ENCODE measurements at places on chromosomes 2 and 18.

GRCh38 chr18:61748004-61748403 is 144.8 kb downstream of the RNF152 start:
- DNase-seq, result no peak

- no peak for DNase-seq
These were observed 543.5 kb downstream of the METTL4 start for GRCh38 chr18:2027756-2028155.

DNA sequence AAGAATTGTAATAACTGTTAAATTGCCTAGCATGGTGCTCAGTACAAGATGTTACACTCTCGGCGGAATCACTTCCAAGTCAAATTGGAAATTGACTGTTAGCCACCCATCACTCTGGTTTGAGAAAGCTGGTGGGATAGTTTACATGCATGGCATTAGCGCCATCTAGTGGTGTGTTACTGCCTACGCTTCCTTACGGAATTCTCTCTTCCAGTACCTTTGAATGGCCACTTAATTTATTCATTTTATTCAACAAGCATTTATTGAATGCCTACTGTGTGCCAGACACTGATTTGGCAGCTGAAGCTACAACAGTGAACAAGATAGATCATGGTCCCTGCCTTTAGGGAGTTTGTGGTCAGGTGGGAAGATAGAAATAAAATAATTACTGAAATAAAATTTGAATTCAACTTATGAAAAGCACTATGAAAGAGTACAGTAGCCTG is 171.2 kb downstream of the TMEM247 start:
- DNase-seq, result peak; percentile 56

DNA sequence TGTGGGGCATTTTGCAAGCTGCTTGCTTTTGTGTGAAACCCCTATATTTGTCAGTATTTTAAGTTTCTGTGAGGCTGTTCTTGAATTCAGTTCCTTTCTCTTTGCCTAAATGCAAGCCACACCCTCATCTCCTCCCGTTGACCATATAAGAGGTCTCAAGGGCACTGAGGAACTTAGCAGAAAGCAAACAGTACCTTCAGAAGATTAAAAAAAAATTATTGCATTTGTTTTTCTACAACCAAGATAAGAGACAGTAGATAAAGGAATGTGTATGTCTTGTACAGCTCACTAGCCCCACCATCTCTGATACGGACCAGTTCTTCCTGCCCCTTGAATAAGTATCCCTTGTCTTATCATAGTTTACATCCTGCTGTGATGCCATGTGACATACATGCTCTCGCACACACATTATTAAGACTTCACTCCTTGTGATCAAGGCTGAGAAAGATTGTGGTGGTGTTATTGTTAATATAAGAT is 64.2 kb downstream of the NPAS2 start:
- no peak for DNase-seq

DNA sequence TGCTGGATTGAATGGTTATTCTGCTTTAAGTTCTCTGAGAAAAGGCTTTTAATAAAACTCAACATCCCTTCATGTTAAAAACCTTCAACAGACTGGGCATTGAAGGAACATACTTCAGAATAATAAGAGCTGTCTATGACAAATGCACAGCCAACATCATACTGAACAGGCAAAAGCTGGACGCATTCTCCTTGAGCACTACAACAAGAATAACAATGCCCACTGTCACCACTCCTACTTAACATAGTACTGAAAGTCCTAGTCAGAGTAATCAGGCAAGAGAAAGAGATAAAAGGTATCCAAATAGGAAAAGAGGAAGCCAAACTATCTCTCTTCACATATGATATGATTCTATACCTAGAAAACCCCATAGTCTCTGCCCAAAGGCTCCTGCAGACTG is 641.4 kb downstream of the IRS1 start:
- DNase-seq, result no peak

DNA sequence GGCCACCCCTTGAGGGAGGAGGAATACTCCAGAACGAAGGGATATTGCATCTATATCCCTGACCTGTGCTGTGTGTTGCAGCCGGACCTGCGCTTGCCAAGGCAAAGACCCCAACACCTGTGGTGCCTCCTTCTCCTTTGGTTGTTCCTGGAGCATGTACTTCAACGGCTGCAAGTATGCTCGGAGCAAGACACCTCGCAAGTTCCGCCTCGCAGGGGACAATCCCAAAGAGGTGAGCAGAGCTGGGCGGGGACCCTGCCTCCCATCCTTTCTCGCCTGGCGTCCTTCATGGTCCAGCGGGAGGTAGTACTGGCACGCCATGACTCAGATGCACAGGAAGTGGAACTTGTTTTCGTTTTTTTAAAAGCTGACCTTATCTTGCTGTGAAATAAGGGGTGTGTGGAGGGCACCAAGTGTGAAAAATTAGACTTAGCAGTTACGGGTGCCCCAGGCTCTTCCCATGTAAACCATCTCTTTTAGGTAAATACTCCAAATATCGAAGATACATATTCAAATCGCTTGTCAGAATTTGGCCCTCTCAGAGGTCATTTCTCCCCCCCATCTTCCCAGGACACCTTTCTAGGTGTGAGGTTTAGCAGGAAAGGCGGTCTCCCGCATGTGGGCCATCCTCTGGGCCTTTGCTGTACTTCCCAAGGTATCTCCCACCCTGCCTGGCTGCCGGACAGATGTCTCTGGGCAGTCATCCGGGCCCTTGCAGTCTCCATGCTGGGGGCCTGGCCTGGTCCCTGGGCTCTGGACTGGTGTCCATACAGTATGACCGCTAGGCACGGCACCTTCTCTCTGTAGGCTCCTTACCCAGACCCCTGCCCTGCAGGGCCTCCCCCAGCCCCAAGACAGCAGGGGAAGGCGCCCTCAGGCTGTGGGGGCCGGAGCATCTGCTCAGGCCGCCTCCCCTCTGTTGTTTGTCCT is 57.6 kb downstream of the BOLA3 start:
- DNase-seq, result no peak

- DNase-seq, result no peak
These were observed 157.1 kb upstream of the SIX2 start for GRCh38 chr2:45166229-45166890.

DNA sequence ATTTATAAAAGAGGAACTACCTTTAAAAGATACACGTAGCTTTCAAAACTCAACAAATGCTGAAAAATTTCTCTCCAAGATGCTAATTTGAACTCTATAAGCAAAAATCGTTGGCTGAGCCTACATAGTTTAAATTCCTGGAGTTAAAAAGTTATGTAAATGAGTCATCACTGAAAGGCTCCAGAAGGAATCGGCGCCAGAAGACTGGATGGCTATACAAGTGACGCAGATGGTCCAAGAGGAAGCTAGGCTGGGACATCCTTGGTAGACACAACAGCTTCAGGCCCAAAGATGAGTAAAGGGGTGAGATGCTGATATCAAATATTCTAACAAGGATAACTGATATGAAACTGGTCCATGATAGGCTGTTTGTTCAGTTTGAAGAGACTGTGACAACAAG is 22.8 kb upstream of the DNAH6 start:
- DNase-seq, result no peak

DNA sequence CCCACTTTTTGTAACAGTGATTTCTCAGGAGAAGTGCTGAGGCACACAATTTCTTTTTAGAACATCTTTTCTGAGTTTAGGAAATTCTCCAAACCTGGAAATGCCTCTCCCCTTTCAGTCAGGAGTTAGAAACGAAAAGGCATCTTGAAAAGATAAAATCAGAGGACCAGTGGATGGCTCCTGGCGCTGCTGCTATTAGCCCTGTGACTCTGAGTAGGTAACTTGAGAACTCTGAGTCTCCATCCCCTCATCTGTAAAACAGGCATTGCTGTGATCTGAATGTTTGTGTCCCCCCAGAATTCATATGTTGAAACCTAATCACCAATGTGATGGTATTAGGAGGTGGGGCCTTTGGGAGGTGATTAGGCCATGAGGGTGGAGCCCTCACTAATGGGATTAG is 50.2 kb downstream of the EHD3 start:
- no peak for DNase-seq

GRCh38 chr2:129255610-129256313 is 723.7 kb upstream of the RAB6C start:
- DNase-seq, result no peak

DNA sequence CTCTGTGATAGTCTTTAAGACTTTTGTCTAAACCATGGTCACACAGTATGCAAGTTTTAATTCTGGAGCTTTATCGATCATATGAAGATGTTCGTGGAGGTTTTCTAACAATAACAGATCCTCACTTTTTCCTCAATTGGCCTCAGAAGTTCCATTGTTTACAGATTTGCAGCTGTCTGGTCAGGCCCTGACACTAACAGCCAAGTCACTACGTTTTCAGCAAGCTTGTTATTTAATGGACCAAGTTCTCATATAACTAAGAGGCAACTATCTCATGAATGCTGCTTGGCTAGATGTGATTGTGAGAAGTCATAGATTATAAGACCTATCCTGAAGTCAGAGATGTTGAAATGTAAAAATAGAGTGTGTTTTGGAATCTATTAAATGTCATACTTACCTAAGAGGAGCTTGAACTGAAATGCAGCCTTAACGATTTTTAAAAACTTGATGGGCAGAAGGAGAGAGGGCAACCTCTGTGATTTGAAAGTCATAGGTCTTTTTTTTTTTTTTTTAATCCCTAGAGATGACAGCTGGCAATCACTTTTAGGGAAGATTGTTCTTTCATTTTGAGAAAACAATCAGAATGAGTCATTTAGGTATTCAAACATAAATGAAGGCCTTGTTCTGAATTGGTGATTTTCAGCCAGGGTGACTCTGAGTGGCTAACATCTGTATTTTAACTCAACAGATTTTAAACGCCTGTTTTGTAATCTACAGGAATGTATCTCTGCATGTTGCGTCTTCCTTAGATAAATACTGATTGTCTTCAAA is 48.4 kb upstream of the NEMP2 start:
- no peak for DNase-seq

DNA sequence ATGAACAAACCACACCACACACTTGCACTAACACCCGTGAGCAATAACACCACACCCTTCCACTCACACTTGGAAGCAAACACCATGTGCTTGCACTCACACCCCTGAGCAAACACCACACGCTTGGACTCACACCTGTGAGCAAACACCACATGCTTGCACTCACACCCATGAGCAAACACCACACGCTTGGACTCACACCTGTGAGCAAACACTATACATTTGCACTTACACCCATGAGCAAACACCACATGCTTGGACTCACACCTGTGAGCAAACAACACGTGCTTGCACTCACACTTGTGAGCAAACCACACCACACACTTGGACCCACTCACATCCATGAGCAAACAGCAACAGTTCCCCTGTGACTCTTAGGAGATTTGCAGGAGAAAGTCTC is 24.4 kb downstream of the SNTG2 start:
- DNase-seq, result no peak

DNA sequence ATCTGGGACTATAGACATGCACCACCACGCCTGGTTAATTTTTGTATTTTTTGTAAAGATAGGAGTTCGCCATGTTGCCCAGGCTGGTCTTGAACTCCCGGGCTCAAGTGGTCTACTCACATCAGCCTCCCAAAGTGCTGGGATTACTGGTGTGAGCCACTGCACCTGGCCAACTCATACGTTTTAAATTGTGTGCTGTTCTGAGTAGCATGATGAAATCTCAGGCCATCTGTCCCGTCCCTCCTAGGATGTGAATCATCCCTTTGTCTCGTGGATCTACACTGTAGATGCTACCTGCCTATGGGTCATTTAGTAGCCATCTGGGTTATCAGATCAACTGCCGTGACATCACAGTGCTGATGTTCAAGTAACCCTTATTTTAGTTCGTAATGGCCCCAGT is 38.5 kb upstream of the RMP24 start:
- no peak for DNase-seq

GRCh38 chr18:58321986-58322385 is 278.0 kb downstream of the NEDD4L start:
- DNase-seq, result peak; percentile 58

- DNase-seq, result no peak
These were observed 170.9 kb downstream of the PRPF40A start for GRCh38 chr2:152546230-152546837.

DNA sequence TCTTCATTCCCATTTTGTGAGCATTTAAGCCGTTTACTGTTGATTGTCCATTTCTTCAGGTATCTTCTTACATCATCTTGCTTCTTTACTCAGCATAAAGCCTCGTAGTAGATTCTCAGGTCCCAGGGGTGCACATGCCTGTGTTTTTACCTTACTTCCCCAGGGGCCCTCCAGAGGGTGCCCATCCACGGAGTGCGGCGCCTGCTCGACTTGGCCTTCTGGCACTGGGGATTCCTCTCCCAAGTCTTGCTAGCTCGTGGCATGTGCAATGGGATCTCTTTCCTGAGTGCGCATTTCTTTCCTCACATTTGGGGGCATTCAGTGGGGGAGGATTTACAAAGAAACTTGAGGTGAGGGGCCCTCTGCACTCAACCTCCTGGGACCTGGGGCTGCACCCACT is 148.1 kb downstream of the AGAP1 start:
- DNase-seq, result no peak

GRCh38 chr2:21633466-21633865 is 509.7 kb downstream of the TDRD15 start:
- DNase-seq, result no peak

GRCh38 chr18:1370552-1370951 is 465.9 kb downstream of the ADCYAP1 start:
- DNase-seq, result no peak

- no peak for DNase-seq
These were observed 14.2 kb downstream of the HPCAL1 start for GRCh38 chr2:10316860-10317259.

DNA sequence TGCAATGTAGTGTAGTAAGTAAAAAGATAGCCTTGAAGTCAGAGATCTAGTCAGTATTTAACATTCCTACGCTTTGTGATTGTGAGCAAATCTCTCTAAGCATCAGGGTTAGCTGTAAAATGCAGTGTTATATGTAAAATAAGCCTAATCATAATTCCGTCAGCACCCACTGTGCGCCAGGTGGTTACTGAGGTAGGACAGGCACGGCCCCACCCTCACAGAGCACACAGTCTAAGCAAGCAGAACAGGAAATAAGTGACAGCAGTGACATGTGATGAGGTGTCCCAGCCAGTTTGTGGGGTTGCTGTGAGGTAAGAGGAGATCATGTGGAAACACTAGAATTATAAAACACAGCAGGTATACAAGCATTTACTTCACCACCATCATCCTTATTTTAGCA is 267.1 kb downstream of the ICOS start:
- no peak for DNase-seq

- no peak for DNase-seq
These were observed 23.5 kb downstream of the HPCAL1 start for GRCh38 chr2:10326151-10326616.

DNA sequence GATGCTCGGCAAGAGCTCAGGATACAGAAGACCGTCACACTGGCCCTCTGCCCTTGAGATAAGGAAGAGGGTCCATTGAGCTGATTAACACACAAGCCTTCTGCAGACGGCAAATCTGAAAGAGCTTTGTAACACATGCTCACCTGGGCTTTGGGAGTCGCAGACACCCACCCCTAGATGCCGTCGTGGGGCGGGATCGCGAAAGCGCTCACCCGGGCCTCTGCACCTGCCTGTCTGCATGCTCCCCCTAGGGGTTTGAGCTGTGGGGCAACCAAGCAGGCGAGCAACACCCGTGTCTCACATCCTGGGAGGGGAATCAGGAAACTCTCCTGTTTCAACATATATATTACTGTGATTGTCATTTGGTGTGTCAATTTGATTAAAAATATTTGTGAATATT is 99.8 kb upstream of the KCNH7 start:
- no peak for DNase-seq

All from tibial nerve (tissue), 4 donors.